Ureter (tissue), 1 donor: ENCODE measurements at places on chromosomes 4 and X. TPM values are rescaled to one million over a fixed set of nuclear protein-coding genes. Genes with fewer than 3 reads are reported as not detected.

DNA sequence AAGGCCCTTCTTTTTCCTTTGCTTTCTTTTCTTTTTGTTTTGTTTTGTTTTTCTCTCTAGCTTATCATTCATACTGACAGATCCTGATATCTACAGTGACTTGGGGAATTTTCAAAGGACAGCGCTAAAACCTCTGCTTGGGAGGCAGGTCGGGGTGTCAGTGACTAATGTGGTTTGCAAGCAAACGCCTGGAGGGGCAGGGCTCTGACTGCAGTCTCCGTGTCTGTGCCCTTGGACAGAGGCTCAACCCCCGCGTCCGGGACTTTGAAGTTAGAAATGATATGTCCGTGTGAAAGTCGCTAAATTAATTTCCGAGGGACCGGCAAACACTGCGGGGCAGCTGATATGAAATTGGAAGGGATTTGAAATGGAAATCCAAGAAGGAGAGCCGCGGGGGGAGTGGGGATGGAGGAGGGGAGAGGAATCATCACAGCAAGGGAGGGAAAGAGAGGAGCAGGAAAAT lies 312.4 kb downstream of the DHRSX start:
- no peak for DNase-seq

NDNF gene
- 26.3 TPM for total RNA-seq

- DNase-seq = peak; percentile 70
Measured at GRCh38 chrX:12901486-12901885, 4.9 kb upstream of the TLR8 start.

- no peak for DNase-seq
Measured at GRCh38 chr4:102551958-102552565, 50.9 kb downstream of the NFKB1 start.

FRG2 gene
- total RNA-seq = not detected

DNA sequence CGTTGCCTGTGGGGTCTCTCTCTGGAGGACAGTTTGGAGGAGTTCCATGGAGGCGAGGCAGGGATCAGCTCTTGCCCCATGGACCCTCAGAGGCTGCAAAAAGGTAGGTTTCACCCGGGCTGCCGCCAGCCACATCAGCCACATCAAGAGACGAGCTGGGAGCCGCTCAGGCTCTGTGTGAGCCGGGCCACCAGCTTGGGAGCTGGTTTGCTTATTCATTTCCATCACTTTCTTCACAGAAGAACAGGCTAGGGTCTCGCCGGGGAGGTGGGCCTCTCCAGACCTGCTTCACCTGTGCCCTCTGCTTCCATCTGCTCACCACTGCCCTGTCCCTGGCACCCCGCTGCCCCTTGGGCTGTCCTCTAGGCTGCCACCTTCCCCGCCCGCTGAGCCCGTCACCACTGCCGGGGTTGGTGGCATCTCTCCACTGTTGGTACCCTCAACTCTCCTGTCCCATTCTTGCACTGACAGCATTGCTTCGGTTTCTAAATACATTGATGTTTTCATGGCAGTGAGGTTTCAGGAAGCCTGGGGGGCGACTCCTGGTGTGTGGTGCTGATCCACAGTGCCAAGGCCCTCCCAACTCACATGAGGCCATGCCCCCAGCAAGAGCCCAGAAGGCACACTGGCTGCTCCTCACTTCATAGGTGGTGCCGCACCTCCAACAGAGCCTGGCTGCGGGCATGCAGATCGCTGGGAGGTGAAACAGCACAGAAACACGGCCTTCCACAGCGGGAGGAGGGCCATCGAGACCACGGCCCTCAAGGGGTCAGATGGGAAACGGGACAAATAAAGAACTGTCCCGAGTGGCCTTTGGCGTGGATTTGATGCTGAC lies 4.5 kb upstream of the TREX2 start:
- DNase-seq = no peak

- no peak for DNase-seq
Measured at GRCh38 chrX:103423955-103424638, 47.8 kb downstream of the BEX3 start.

DNA sequence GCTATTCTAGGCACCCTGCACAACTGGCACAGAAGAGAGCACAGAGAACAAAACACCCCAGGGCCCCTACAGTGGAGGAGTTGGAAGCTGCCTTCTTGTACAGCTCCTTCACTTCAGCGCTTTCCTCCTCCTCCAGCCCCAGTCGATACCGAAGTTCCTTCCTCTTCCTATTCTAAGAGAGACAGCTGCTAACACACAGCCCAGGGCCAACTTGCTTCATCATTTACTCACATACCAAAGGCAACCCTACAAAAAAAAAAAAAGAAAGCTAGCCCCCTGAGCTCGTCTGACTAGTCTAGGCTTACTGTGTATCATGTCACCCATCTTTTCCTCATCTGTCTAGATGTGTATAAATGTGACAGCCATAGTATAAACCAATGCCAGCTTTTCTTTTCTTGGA lies 64.5 kb downstream of the MID1 start:
- no peak for DNase-seq

CNGA1 gene
- total RNA-seq = 36.8 TPM

DNA sequence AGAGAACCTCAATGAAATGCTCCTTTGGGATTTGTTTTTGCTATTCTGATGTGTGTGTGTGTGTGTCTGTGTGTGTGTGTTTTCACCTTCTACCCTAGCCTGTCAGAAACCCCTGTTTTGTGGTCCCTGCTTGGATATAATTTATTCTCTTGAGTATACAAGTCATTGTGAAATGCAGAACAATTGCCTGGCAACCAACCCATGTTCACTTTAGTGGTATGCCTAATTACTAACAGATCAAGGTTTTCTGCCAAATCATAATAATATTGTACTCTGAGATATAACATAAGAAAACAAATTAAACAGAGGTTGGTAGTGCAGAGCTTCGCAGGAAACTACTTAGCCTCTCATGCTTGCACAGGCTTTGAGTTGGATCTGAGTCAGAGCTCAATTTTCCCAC lies 7.0 kb upstream of the TET2 start:
- no peak for DNase-seq

DNA sequence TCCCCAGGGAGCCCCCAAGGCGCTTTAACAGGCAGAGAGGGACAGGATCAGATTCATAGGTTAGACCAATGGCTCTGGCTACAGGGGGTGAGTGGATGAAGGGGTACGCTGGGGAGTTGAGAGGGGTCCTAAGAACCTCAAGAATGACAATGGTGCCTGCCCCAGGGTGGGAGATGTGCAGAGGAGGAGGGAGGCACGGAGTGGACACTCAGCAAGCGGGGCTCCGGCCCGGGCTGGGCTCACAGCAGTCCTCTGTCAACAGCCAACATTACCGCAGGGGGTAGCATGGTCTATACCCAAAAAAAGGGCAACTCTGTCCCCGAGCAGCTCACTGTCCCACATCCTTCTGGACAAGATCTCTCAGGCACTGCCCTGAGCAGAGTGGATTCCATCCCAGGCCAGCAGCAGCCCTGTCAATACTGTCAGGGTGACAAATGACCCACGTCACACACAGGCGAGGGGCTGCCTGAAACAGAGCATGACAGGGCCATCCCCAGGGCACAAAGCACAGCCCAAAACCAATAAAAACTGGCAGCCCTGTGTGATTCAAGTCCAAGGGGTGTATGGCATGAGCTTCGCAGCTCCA lies 47.7 kb upstream of the PPP2R2C start:
- DNase-seq = no peak

DNA sequence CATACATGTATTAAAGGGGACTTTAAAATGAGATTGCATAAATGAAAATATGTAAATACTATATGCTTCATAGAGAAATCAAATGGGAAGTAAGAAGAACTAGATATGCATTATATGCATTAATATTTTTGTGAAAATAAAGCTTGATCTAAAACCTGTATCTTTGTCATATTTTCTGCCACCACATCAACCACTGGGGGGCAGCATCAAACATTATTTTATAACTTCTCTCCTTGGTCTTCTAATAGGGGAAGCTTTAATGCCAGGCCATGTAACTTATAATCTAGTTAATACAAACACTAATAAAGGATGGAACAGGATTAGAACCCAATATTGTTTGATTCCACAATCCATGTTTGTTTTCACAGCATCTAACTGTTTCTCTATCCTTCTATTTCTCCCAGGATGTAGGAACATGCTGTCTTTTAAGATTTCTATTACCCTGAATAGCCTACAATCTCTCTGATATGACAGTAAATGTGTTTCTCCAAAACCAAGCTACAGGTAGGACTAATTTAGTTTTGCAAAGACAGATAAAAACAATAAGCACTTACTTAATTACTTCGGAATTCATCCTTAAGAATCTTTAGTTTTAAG lies 10.0 kb downstream of the QRFPR start:
- no peak for DNase-seq

AMER1 gene
- total RNA-seq = 7.6 TPM

- DNase-seq = no peak
Measured at GRCh38 chrX:47202877-47203276, 9.2 kb downstream of the UBA1 start.

- no peak for DNase-seq
Measured at GRCh38 chrX:136967966-136968365, 65.8 kb downstream of the GPR101 start.

GRCh38 chr4:90121676-90122354 lies 5.4 kb upstream of the CCSER1 start:
- DNase-seq = no peak

GRCh38 chrX:10120331-10120730 lies 36.4 kb upstream of the CLCN4 start:
- no peak for DNase-seq

GRCh38 chrX:122203399-122203798 lies 980.7 kb upstream of the GRIA3 start:
- DNase-seq = no peak

UBA1 gene
- total RNA-seq = 193 TPM

- no peak for DNase-seq
Measured at GRCh38 chr4:747546-748170, 42.0 kb downstream of the PCGF3 start.

DNA sequence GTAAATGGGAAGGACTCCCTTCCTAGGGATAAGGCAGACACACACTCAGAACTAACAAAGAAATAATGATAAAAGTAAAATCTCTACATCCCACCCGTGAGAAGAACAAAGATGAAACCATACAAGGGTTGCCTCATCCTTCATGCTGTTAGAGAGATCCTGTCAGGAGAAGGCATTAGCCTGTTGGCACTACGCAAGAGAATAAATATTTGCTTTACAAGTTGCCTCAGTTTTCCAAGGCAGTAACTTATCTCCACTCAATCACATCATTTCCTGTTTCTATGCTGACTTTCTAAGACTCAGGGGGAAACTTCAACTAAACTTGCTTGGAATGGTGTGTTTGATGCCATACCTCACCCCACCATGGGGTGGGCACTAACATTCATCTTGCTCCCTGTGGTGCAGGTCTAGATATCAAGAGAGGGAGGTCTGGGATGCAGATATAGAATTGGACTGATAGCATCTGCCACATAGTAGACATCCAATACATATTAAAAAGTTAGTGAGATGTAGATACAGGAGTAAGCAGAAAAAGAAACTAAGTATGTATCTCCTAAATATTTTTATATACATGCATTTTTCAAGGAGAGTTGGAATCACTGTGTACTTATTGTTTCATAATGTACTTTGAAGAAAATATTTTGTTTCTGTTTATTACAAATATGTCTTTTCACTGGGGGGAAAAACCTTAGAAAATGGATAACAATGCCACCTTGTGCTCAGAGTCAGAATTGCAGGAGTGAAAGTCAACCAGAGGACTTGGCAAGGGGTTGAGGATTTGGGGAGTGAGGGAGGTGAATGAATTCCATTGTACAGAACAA lies 57.2 kb upstream of the BEX4 start:
- DNase-seq = no peak

AFF2 gene
- total RNA-seq = 2.3 TPM

DNA sequence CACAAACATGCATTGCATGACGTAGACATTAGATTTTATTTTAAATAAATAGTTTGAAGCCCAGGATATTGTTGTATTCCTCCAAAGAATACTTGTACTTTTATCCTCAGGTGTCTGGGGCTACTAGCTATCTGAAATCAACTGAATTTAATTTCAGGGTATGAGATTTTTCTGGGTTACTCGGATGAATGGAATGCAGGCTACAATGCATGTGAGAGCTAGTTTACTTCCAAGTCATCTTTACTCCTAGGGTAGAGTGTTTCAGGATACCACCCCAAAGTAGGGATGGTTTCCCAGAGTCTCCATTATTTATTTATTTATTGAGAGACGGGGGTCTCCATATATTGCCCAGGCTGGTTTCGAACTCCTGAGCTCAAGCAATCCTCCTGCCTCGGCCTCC lies 66.4 kb downstream of the HPRT1 start:
- no peak for DNase-seq

DNA sequence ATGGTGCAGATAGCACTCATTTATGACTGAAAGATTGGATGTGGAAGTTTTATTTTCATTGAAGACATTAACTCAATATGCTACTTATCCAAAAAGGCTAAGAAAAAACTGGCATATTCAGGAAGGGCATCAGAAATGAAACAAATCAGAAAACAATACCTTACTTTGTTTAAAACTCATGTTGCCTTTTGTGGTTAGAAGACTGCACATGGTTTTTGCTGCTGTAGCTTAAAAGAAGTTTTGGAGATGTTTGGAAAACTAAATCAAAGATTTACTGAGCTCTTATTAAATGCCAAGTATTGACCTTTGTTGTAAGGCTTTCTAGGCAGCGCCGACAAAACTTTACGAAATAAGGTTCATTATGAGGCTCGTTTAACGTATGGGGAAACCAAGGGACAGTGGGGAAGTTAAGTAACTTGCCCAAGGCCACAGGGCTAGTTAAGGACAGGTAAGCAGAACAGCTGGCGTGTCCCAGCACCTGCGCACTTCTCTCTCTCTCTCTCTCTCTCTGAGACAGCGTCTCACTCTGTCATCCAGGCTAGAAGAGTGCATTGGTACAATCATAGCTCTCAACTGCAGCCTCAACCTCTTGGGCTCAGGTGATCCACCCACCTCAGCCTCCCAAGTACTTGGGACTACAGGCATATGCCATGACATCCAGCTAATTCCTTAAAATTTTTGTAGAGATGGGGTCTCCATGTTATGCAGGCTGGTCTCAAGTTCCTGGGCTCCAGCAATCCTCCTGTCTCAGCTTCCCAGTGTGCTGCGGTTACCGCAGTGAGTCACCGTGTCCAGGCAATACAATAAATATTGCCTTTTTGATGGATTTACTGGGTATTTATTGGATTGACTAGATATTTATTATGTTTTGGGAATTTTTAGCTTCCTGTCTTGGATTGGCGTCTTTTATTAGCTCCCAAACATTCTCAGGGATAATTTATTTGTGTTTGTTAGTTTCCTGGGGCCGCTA lies 16.1 kb downstream of the LRP2BP start:
- DNase-seq = no peak

GRCh38 chrX:133598601-133599335 lies 183.5 kb upstream of the GPC4 start:
- no peak for DNase-seq

CXorf49 gene
- total RNA-seq = not detected

- no peak for DNase-seq
Measured at GRCh38 chrX:2766906-2767305, 15.1 kb downstream of the XG start.

PWWP3B gene
- 0.52 TPM for total RNA-seq

- DNase-seq = no peak
Measured at GRCh38 chrX:51825436-51825835, 68.0 kb upstream of the MAGED1 start.

- DNase-seq = no peak
Measured at GRCh38 chr4:159296061-159296460, 193.2 kb downstream of the RAPGEF2 start.

- no peak for DNase-seq
Measured at GRCh38 chr4:82053396-82053795, 320.4 kb downstream of the HNRNPD start.

KIAA1210 gene
- 4.9 TPM for total RNA-seq
